Esophagus squamous epithelium (tissue), 5 donors: ENCODE measurements at places on chromosomes 5 and 9.

DNA sequence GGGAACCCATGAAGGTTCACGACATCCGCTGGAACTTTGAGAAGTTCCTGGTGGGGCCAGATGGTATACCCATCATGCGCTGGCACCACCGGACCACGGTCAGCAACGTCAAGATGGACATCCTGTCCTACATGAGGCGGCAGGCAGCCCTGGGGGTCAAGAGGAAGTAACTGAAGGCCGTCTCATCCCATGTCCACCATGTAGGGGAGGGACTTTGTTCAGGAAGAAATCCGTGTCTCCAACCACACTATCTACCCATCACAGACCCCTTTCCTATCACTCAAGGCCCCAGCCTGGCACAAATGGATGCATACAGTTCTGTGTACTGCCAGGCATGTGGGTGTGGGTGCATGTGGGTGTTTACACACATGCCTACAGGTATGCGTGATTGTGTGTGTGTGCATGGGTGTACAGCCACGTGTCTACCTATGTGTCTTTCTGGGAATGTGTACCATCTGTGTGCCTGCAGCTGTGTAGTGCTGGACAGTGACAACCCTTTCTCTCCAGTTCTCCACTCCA is 7.6 kb downstream of the GPX3 start:
- no peak for DNase-seq

DNA sequence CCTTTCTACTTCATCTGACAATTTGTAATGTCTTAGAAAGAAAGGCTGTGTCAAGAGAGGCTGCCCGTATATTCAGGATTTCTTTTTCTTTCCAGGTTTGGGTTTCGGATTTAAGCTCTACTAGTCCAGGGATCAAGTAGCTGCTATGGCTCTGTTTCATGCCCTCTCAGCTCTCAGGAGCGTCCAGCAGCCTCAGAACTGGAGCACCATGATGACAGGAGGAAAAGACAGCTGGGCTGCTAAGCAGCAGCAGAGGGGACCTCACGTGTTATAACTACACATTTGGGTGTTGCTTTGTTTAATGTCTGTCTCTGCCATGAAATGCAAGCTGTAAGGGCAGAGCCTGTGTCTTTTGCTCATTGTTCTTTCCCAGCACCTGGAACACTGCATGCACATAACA is 28.5 kb downstream of the TBC1D2 start:
- DNase-seq, result no peak

GRCh38 chr9:36074870-36075532 is 38.3 kb downstream of the RECK start:
- DNase-seq, result peak; percentile 6

GRCh38 chr9:124000161-124000783 is 11.3 kb upstream of the LHX2 start:
- no peak for DNase-seq

- DNase-seq, result no peak
These were observed 74.0 kb upstream of the RXRA start for GRCh38 chr9:134252084-134252830.

GRCh38 chr5:117333011-117333410 is 758.4 kb upstream of the SEMA6A start:
- DNase-seq, result no peak

DNA sequence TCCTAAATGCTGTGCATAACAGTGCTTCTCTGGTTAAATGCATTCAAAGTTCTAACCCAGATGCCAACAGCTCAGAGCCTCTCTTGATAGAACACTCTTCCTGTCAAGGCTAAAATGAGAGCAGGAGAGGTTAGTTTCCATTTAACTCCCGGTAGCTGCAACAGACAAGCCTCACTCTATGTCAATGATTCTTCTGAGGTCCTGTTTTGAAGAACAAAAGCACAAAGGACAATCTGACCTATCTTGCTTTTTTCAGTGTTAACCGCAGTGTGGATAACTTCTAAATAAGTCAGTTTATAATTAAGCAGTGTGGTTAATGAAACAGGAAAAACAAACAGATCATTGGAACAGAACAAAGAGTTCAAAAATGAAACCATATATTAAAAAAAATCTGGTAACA is 80.7 kb downstream of the ANKRD55 start:
- DNase-seq, result no peak

DNA sequence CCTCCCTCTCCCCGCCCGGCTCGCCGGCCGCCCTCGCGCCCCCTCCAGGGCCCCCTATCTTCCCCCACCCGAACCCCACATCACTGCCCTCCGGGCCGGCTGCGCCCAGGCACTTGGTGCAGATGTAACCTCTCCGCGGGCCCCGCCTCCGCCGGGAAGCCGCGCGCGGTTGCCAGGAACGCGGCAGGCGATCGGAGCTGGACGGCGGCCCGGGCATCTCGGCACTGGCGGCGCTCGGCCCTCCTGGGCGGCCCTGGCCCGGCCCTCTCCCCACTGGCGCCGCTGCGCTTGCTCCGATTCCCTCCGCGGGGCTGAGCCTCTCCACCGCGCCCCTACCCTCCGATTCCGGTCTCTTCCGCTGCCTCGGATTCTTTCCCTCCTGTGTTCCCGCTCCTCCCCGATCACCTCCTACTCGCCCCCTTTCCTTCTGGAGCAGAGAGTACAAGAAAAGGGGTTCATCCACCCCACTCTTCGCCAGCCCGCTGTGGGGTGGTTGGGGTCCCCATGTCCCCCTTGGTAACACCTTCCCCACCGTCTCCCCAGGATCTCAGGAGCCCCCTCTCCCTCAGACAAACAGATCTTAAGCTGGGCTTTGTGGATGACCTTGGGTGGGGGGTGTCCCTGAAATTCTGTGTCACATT is 70.6 kb downstream of the C9orf50 start:
- no peak for DNase-seq

DNA sequence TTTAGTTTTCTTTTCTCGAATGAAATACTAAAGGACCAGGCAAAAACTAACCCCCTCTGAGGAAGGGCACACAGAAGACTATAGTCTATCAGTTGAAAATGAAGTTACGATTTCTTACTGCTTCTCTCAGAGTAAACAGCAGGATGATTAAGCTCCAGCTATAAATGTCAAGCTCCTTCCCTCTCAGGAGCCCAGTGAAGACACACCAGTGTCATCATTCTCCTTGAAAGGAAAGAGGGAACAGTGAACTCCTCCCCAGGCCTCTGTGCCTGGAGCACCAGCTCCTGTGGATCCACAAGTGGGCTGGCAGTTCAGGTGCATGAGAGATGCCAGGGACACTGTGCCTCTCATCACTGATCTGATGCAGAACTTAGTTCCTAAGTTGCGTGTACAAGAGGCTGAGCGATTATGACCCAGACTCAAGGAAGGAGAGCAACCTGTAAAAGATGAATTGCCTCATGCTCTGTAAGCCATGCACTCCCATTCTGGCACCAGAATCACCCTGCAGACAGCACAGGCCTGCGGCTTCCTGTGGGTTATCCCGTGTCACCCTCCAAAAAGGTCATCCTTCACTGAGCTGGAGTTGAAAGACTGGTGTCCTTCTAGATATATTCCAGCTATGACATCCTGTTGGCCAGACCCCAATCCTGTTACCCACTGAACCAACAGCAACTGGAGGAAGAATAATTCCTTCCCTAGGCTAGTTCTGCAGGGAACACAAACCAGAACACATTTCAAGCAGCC is 394.0 kb downstream of the SEMA5A start:
- no peak for DNase-seq

- no peak for DNase-seq
These were observed 335.3 kb upstream of the PANK3 start for GRCh38 chr5:168914491-168914890.

DNA sequence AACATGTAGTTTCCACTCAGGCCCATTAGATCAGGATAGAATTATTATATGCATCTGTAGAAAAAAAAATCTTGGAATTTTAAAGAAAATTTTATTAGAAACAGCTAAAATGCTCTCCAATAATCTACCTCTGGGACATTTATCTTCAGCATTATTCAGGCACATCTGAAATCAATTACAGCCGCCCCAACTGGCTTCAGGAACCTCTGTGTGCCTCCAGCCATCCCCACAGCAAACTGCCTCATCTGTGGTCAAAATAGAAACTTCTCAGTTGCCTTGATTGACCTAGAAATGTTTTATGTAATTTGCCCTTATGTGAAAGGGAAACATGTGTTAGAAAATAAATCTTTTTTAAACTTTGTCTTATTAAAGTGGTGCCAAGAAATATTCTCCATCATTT is 120.1 kb upstream of the LPAR1 start:
- DNase-seq, result no peak
